ENCODE measurements at places on chromosomes 5 and 9.

- no peak for DNase-seq
These were observed 44.9 kb upstream of the CDH18 start for GRCh38 chr5:20032896-20033295.

DNA sequence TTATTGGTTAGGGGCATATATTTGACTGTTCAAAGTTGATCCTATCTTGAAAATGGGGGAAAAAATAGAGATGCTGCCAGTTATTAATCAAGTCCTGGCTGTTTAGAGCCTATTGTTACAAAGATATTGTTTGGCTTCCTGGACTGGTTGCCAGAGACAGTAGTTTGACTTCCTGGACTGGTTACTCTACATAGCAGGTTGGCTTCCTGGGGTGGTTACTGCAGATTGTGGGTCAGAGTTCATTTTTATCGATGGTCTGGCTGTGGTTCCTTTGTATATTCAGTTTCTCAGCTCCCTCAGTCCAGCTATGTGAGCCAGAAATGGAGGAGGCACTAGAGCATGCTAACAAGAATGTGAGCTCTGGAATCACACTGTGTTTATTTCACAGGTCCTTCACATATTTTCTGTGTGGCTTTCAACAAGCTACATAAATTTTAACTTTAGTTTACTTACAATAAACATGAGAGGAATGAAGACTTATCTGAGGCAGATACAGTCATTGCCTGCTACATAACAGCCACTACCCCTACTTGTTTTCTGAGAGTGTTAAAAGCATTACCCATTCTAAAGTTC, 137.6 kb downstream of the TRPM3 start:
- DNase-seq, result no peak

DNA sequence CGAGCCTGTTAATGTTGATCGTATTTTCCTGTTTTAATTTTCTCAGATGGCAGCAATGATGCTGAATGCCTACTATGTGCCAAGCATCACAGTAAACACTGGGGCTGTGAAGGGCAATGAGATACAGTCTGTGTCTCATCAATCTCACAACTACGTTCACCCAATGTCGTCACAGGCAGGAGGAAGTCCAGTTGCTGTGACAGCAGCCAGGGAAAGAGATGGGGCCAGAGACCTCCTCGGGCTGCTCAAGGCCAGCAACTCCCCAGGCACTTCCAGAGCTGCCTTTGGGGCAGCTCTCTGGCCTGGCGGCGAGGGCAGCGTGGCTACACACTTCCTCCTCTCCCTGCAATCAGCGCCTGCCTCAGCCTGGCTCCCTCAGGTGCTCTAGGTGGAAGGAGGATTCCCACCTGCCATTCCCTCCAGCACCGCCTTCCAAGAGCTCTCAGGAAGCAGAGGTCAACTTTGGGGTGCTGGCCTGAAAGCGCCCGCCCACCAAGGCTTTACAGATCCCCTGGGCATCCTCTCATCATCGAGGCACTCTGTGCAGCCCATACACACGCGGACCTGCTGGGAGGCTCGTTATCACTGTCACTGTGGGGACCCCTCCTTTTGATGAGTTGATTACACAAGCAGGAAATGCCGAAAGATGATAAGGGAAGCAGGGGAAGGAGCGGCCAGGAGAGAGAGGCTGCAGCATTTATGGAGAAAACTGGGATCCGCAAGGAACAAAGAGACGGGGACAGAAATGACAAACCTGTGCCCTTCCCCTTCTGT, 159.2 kb downstream of the ZDHHC21 start:
- DNase-seq, result no peak

GRCh38 chr5:170939178-170939577, 77.4 kb downstream of the RANBP17 start:
- DNase-seq, result no peak

GRCh38 chr5:34919077-34919476, 3.6 kb downstream of the BRIX1 start:
- no peak for DNase-seq

All from MV-4-11 (cell line).